Myocyte (in vitro differentiated cells): ENCODE measurements at places on chromosomes 2 and 18.

DNA sequence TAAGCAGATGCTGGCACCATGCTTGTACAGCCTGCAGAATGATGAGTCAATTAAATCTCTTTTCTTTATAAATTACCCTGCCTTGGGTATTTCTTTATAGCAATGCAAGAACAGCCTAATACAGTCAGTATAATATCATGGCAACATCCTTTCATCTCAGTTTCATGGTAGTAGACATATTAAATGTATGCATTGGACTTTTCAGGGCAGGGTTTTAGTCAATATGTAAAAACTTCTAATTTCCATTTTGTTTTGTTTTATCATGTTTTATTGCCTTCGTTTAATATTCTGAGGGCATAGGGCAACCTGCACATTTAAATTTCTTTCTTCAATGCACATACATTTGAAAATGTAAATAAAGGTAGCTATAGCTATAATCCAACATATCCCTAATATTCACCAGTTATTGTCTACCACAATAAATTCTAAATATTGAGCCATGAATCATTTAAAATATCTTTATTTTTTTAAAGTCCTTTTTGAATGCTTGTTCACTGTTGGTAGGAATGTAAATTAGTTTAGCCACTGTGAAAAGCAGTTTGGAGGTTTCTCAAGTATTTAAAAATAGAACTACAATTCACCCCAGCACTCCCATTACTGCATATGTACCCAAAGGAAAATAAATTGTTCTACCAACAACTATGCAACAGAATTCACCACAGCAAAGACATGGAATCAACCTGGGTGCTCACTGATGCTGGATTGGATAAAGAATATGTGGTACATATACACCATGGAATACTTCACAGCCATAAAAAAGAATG is 41.8 kb upstream of the GRB14 start:
- no peak for DNase-seq

DNA sequence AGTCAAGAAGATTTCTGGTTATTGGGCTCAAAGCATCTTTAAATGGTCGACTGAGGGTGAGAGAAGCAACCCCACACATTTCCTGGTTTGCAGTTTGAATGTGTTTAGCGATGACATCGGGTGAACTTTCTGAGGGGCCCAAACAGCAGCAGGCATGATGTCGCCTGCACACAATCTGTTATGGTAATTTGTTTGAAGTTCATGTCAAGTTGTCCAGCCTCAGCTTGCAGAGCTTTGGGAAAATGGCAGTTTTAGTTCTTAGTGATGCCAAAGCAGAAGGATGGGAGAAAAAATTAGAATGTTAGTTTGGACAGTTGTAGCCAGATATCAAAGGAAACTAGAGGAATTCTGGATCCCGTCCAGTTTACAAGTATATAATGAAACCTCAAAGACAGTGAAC is 284.6 kb downstream of the MBD5 start:
- peak; percentile 18 for DNase-seq

- DNase-seq = peak; percentile 64
These were observed 6.1 kb upstream of the SERPINB8 start for GRCh38 chr18:63963615-63964256.

GRCh38 chr2:134381141-134381540 is 127.3 kb downstream of the MGAT5 start:
- no peak for DNase-seq

DNA sequence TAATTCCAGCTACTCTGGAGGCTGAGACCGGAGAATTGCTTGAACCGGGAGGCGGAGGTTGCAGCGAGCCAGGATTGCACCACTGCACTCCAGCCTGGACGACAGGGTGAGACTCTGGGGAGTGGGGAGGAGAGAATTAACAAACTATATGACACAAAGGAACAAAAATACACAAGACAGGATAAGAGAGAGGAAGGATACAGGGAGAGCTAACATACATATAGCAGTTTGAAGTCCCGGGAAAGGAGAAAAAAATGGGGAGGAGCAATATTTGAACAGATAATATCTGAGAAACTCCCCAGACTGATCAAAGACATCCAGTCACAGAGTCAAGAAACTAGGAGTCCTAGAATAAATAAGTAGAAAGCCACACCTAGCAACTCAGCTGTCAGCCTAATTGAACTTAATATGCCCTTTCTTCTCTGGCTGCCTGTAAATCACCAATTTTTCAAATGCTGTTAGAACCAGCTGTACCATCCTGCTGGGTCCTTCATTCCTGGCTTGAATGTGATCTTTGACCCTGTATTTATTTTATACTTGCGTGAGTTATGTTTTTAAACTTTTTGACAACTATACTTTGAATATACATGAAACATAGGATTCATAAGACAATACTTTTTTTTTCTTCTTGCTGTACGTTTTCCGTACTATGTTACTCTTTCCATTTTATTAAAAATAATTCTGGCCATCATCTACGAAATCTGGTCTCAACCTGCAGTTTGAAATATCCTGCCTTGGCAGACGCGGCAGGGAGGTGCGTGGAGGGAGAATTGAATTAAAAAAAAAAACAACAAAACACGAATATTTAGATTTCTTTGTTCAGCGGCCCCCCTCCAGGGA is 876 bp upstream of the CYP27A1 start:
- peak; percentile 44 for DNase-seq

DNA sequence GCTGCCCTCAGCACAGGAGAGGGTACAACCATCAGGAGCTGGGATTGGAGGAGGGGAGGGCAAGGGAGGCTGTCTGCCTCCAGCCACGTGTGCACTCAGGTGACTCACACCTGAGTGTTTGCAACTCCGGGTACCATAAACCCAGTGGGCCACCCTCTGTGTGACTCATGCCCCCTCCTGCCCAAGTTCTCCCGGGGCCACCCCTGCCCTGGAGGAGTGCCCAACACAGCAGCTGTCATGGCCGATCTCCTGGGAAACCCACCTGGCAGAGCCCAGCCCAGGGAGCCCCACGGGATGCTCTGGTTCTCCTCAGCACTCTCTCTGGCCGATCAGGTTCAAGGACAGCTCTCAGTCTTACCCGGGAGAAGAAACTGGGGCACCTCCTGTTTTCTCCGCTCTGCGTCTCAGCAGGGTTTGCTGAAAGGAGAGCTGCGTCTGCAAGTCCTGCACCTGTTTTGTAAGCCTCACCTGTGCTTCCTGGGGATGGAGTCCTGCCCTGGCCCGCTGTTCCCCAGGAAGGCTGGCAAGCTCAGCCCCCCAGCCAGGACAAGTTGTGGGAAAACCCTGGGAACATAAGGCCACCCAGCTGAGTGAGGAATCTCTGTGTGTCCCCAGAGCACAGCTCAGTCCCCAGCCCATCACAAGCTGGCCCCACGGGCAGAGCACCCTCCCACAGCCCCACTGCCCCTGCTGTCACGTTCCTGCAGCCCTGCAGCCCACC is 44.0 kb upstream of the UBE2F start:
- DNase-seq = peak; percentile 22

DNA sequence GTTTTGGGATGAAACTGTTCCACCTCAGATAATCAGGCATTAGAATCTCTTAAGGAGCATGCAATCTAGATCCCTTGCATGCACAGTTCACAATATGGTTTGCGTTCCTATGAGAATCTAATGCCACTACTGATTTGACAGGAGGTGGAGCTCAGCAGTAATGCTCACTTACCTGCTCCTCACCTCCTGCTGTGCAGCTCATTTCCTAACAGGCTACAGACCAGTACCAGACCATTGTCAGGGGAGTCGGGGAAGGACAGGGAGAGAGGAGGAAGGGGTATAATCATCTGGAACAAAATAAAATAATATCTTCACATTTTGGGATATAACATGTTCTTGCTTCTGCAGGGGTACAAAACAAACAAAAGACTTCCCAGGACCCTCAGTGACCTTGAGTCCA is 532.0 kb upstream of the FSHR start:
- no peak for DNase-seq
